ENCODE measurements at places on chromosomes 1 and 21. TPM values are rescaled to one million over a fixed set of nuclear protein-coding genes. Genes with fewer than 3 reads are reported as not detected.

DNA sequence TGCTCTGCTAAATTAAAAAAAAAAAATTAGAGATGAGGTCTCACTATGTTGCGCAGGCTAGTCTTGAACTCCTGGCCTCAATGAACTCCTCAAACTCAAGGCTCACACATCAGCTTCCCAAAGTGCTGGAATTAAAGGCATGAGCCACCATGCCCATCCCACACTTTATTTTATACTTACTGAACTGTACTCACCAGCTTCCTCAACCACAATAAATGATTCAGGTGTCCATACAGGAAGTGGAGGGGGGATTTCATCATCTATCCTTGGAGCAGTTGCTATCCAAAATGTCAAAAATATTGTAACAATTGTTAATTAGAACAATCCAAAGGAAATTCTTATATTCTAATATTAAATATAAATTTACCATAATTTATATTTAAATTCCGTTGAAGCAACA lies 22.4 kb upstream of the RSBN1 start:
- H3K27ac ChIP-seq = no peak overlapping the region
- no peaks in the 10 kb centered on the region for H3K36me3 ChIP-seq
- no peak overlapping the region for H3K4me3 ChIP-seq
- H3K4me1 ChIP-seq = no peaks in the 10 kb centered on the region
- no peak for DNase-seq

GRCh38 chr1:160975026-160975425 lies 20.4 kb upstream of the ITLN2 start:
- no peaks in the 10 kb centered on the region for H3K4me1 ChIP-seq
- H3K27me3 ChIP-seq = no peaks in the 10 kb centered on the region
- no peak overlapping the region for H3K27ac ChIP-seq
- H3K4me3 ChIP-seq = no peak overlapping the region
- no peaks in the 10 kb centered on the region for H3K36me3 ChIP-seq
- DNase-seq = no peak

GRCh38 chr21:38958323-38958705 lies 152.6 kb downstream of the ETS2 start:
- H3K27me3 ChIP-seq = no peaks in the 10 kb centered on the region
- H3K4me3 ChIP-seq = no peak overlapping the region
- H3K36me3 ChIP-seq = no peaks in the 10 kb centered on the region

DNA sequence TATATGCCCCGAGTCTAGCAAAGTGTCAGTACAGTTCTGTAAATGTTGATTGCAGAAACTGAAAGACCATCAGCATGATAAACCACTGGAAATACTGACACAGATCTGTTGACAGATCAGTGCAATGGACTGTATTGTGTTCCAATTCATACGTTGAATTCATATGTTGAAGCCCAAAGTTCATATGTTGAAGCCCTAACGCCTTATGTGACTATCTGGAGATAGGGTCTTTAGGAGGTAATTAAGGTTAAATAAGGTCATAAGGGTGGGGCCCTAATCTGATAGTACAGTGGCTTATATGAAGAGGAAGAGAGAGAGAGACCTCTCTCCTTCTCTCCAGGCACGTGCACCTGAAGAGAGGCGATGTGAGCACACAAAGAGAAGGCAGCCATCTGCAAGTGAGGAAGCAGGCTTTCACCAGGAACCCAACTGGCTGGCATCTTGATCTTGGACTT lies 144.7 kb downstream of the MRPL39 start:
- no peaks in the 10 kb centered on the region for H3K27me3 ChIP-seq
- no peaks in the 10 kb centered on the region for H3K36me3 ChIP-seq
- no peak overlapping the region for H3K4me3 ChIP-seq

- H3K27me3 ChIP-seq = no peaks in the 10 kb centered on the region
- no peak overlapping the region for H3K4me3 ChIP-seq
- DNase-seq = no peak
- no peak overlapping the region for H3K27ac ChIP-seq
- no peaks in the 10 kb centered on the region for H3K4me1 ChIP-seq
- H3K36me3 ChIP-seq = no peaks in the 10 kb centered on the region
Observed at GRCh38 chr1:56434740-56435139, 144.6 kb downstream of the PLPP3 start.

DNA sequence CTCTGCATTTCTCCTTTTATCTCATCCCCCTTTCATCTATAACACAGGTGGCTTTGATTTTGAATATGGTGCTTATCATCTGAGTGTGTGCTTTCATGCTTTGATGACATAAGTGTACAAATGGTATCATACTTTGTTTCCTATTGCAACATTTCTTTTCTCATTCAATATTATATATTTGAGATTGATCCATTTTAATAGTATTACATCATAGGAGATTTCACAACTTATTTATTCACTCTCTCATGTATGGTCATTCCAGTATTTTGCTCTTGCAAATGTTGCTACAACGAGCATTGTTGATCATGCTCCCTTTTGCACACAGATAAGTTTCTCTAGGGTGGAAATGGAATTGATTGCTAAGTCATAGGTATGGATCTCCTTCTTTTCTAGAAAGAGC lies 302.8 kb downstream of the KIF26B start:
- no peak overlapping the region for H3K27ac ChIP-seq

DNA sequence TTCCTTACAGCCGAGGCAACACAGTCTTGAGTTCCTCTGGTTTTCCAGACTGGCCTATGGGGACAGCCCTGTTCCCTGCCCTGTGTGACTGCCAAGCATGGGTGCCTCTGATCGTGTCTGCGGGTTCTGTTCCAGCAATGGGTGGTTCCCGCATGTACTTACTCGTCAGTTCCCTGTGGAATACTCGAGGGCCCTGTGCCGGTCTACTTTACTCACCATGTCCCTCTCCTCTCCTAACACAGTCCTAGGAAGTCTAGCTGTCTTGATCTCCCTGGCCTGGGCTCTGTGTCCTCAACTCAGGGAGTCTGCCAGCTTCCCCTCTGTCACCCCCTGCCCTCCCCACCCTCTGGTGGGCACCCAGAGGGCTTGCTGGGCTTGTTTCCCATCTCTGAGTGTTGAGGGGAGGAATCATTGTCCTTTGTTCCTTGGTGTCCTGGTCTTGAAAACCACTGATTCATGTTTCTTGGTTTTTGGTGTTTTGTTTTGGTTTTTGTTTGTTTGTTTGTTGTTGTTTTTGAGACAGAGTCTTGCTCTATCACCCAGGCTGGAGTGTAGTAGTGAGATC lies 36.0 kb downstream of the TRAPPC10 start:
- H3K4me1 ChIP-seq = no peaks in the 10 kb centered on the region
- no peaks in the 10 kb centered on the region for H3K36me3 ChIP-seq
- no peaks in the 10 kb centered on the region for H3K27me3 ChIP-seq
- no peak overlapping the region for H3K4me3 ChIP-seq

The DYNLT5 gene
- 2.8 TPM for total RNA-seq

The S100A5 gene
- total RNA-seq = not detected

The LCE3E gene
- total RNA-seq = not detected

The TMPRSS2 gene
- not detected for total RNA-seq

The OR10T2 gene
- total RNA-seq = not detected

The TSHB gene
- not detected for total RNA-seq

The CD1E gene
- total RNA-seq = not detected
